Sigmoid colon (tissue), 7 donors: ENCODE measurements at places on chromosomes 6 and 20. TPM values are rescaled to one million over a fixed set of nuclear protein-coding genes. Genes with fewer than 3 reads are reported as not detected.

Gene LTB
- 0.66 TPM for total RNA-seq

DNA sequence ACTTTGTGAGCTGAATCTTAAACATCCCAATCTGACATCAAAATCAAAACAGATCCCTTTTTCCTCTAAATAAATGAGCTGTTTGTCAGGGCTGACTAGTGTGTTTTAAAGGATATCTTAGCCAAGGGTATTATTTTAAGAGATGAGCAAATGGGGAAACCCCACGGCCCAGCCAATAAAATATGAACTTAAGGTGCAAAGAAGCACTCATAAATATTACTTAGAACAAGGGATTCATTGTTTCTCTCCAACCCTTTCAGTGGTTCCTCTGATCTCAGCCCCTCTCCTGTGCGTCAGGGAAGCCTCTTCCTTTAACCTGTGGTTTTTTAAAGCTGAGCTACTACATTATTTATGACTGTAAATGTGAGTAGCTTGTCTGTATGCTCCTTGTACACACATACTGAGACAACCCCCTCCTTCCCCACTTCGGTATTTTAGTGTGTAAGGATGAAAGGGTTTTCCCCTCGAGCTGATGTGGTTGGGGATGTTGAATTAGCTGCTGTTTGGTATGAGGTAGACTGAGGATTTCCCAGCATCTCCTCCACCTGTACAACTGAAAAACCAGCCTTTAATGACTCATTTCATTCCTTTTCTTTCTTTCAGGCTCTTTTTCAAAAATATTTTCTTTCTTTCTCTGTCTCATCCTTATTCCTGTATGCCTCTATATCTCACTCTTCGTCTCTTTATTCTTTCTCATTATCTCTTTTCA, 6.5 kb downstream of the BMP5 start:
- no peak for DNase-seq

Gene OR12D3
- total RNA-seq = not detected

DNA sequence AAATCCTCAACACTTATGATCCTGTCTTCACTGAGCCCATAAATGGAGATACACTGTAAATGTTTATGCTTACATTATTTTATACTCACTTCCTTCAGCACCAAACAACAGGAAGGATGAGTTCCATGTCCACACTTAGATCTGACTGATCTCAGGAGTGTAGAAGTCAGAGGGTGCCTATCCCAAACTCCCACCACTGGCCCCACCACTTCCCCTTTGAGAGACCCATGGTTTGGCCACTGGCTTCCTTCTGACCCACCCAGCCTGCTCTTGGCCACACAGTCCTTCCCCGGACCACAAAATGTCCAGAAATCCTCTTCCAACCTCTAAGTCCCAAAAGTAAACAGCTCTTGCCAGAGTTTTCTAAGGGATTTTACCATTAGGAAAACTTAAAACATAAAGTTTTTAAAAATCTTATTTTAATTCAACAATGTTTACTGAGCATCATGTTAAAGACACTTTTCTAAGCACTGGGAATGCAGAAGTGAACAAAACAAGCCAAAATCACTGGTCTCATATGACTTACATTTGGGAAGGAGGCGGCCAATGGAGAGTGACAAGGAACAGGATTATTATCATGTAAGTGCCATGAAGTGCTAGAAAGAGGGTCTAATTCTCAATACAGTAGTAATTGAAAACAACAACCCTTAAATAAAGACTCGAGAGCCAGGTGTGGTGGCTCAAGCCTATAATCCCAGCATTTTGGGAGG, 103.8 kb downstream of the NRSN1 start:
- DNase-seq = no peak

Gene CRIP3
- total RNA-seq = not detected

- no peak for DNase-seq
Observed at GRCh38 chr6:39426073-39426456, 103.6 kb upstream of the KCNK16 start.

DNA sequence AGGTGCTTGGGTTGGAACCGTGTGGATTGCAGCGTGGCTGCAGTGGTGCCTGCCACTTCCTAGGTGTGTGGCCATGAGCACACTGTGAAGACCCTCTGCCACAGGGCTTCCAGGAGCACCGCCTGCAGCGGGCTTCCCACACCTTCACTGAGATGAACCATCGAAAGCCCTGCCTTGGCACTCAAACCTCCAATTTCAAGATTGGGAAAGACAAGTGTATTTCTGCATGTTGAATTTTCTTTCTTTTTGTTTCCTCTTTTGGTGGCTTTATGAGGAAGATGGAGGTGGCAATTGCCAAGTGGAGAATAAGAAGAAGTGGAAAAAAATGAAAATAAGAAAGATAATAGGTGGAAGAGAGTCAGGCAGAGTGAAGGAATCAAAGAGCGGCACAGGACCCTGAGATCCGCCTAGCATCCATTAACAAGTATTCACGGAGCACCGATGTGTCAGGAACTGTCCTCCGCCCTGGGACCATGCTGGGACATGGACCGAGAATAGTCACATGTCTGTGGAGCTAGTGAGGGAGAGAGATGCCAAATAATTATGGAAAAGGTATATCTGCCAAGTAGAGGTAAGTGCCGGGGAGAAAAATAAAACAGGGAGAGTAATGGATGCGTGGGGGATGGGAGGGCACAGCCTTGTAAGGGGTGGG, 159.9 kb downstream of the BCAS1 start:
- DNase-seq = no peak

- no peak for DNase-seq
Observed at GRCh38 chr6:3908961-3909360, 59.8 kb downstream of the FAM50B start.

Gene SNRPB
- total RNA-seq = 137 TPM

GRCh38 chr6:7426447-7427169, 37.0 kb downstream of the RIOK1 start:
- no peak for DNase-seq

DNA sequence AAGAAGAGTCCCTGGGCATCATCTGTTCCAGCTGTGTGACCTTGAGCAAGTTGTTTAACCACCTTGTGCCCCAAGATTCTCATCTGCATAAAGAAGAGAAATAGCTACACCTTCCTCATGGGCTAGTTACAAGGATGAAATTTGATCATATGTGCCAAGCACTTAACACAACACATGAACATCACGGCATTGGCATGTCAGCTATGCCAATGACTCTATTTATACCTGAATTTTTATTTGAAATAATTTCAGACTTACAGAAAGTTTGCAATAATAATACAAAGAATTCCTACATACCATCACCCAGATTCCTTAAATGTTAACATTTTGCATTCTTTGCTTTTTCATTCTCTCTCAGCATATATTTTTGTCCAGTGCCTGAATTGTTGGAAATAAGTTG, 21.0 kb upstream of the TCF15 start:
- DNase-seq = no peak

GRCh38 chr6:51554029-51554428, 533.4 kb downstream of the PKHD1 start:
- no peak for DNase-seq

DNA sequence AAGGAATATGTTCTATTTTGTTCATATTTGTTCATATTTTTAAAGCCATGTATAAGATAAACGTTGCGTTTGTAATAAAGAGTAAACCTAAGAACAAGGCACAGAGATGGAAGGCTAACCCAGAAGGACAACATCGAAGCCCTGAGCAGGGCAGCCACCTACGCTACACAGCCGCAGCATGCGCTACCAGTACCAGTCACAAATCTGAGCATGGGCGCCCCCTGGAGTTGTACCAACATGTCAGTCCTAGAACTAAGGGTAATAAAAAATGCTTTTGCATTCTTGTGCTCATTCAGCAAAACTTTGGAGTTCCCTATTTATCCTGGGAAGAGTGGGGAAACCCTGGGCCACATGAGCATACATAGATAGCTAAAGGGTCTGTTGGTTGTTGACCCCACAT, 70.6 kb downstream of the PLEKHG1 start:
- DNase-seq = no peak

Gene IYD
- total RNA-seq = not detected

GRCh38 chr20:50673146-50673465, 18.2 kb downstream of the RIPOR3 start:
- DNase-seq = no peak

GRCh38 chr6:38429546-38429945, 210.2 kb downstream of the BTBD9 start:
- no peak for DNase-seq

DNA sequence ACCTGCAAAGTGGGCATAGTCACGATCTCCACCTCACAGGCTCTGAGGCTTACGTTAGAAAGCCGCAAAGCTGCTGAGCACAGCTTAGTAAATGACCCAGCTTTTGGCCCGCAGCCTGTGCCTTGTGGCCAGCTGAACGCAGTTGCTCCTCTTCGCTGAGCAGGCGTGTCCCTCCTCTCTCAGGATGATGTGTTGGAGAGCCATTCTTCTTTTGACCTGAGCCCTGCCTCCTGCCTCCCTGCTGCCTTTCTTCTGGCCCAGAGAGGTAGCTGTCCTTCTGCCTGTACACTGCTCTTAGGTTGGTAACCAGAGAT, 47.6 kb upstream of the MYL9 start:
- peak; percentile 94 for DNase-seq

Gene FRS3
- 4.9 TPM for total RNA-seq

GRCh38 chr6:125959041-125959440, 2.5 kb downstream of the HINT3 start:
- DNase-seq = no peak

Gene POU5F1
- total RNA-seq = 0.16 TPM

DNA sequence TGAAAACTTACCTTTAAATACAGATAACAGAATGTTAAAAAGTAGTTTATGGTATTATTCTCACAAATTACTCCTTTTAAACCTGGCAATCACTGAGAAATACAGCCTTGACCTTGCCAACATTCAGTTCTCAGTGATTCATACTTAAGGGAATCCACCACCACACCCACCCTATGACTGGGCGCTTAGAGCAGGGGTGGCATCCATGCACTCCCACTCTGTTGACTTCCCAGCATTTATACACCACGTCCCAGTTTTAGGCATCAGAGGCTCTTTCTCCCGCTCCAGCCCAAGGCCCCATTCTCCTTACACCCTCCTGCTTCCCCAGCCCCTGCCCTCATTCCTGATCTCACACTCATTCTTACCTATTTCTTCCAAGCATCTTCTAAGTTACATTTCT, 16.3 kb downstream of the TRAF3IP2 start:
- no peak for DNase-seq

- DNase-seq = no peak
Observed at GRCh38 chr20:2680046-2680445, 12.5 kb upstream of the EBF4 start.

GRCh38 chr6:19839237-19839546, 2.0 kb downstream of the ID4 start:
- no peak for DNase-seq

DNA sequence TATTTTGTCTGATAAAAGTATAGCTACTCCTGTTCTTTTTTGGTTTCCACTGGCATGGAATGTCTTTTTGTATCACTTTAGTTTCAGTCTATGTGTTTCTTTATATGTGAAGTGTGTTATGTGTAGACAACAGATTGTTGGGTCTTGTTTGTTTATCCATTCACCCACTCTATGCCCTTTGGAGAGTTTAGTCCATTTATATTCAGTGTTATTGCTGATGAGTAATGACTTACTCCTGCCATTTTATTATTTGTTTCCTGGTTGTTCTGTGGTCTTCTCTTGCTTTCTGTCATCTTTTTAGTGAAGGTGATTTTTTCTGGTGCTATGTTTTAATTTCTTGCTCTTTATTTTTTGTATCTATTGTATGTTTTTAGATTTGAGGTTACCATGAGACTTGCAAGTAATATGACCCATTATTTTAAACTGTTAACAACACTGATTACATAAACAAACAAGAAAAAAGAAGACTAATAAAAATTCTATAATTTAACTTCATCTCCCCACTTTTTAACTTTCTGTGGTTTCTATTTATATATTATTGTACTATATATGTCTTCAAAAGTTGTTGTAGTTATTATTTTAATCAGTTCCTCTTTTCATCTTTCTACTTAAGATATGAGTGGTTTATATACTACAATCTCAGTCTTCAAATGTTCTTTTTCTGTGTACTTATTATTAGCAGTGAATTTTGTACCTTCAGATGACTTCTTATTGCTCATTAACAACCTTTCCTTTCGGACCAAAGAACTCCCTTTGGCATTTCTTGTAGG, 323.4 kb downstream of the BTBD9 start:
- DNase-seq = no peak

- peak; percentile 89 for DNase-seq
Observed at GRCh38 chr6:158817728-158818580, 1.2 kb downstream of the EZR start.

GRCh38 chr6:148405894-148406293, 63.3 kb downstream of the SASH1 start:
- no peak for DNase-seq

Gene BPIFB4
- not detected for total RNA-seq

Gene USP49
- total RNA-seq = 3.4 TPM

GRCh38 chr6:147711476-147711875, 203.0 kb downstream of the SAMD5 start:
- DNase-seq = no peak

Gene ENPP3
- total RNA-seq = 1.1 TPM

DNA sequence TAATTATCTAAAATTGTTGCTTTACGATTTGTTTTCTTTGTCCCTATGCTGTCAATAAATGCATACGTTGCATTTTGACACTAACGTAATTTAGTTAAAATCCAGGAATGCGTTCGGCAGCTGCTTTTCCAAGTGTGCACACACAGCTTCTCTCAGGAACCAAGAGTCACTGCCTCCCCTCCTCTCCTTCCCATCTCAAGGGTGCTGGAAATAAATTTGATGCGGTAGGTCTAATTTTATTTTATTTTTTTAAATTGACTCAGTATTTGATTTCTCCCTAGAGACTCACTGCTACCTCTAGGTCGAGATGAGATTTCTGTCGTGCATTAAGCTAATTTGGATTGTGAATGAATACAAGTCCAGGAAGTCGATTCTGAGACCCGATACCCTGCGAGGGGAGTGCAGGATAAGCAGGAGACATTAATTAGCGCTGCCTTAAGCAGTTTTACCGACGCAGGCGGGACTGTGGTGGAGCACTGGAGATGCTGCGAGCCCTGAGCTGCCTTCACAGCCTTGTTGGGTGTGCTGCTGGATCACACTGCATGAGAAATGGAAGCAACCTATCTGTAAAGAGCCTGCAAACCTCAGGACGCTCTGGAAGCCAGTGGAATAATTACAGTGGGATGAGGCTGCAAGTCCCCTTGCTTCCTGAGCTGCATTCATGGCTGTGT, 381.2 kb downstream of the C6orf118 start:
- DNase-seq = no peak

DNA sequence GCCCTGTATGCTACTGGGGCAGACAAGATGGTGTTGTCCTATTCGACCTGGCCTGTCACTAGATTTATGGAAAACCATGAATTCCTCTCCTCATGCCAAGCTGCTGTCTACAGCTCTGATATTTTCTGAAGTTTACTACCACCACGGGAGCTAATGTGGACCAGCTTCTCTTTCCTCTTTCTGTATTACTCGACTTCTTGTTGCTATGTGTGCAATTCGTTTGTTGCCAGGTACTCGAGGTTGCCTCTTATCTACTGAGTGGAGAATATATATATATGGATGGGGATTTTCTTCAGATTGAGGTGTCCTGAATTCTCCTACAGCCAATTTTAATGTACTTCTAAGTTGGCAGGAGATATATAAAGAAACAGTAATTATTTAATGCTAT, 34.7 kb downstream of the MAN1A1 start:
- DNase-seq = no peak

Gene SPATS1
- total RNA-seq = not detected

Gene PSMB9
- total RNA-seq = 23.2 TPM

GRCh38 chr6:3194535-3195419, 32.7 kb downstream of the TUBB2B start:
- DNase-seq = no peak
